ENCODE measurements at places on chromosomes 2 and 18. TPM values are rescaled to one million over a fixed set of nuclear protein-coding genes. Genes with fewer than 3 reads are reported as not detected.

PLEKHH2 gene
- 14.9 TPM for total RNA-seq

DPP10 gene
- total RNA-seq = 6.6 TPM

DHRS9 gene
- total RNA-seq = 20.9 TPM

STON1 gene
- total RNA-seq = 25.4 TPM

GRCh38 chr18:55413474-55413873 is 174.5 kb downstream of the TCF4 start:
- DNase-seq = no peak

GRCh38 chr18:55069497-55069896 is 110.2 kb upstream of the CCDC68 start:
- DNase-seq = no peak

DNA sequence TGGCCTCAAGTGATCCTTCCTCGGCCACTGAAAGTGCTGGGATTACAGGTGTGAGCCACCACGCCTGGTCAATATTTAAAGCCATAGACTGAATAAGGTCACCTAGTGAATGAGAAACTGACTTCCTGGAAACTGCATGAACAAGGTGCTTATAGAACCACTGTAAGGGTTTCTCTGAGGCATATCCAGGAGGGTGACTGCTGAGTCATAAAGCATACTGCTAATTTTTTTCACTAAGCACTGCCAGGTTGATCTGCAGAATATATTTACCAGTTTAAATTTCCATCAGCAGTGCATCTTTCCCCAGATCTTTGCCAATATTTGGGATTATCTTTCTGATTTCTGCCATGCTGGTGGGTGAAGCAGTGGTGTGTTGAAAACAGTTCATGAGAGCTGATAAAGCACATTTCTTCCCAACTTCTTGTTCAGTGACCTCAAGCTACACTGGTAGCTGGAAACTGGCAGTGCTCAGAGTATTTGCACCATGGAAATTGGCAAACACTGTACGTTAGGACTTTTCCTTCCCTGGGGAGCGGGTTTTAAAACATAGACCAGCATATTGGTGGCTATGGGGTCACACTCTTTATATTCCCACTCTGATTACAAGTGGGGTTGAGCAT is 4.2 kb upstream of the CLIP4 start:
- DNase-seq = no peak

GRCh38 chr2:145599756-145600155 is 1079.8 kb upstream of the ZEB2 start:
- DNase-seq = no peak

Measured in transverse colon (tissue), 4 donors.